Stimulated activated CD4-positive, alpha-beta T cell treated with anti-CD3 and anti-CD28 coated beads, Interleukin-15, amount 100 ng/mL, for 1 hour (primary cell): ENCODE measurements at places on chromosomes 7 and 10.

DNA sequence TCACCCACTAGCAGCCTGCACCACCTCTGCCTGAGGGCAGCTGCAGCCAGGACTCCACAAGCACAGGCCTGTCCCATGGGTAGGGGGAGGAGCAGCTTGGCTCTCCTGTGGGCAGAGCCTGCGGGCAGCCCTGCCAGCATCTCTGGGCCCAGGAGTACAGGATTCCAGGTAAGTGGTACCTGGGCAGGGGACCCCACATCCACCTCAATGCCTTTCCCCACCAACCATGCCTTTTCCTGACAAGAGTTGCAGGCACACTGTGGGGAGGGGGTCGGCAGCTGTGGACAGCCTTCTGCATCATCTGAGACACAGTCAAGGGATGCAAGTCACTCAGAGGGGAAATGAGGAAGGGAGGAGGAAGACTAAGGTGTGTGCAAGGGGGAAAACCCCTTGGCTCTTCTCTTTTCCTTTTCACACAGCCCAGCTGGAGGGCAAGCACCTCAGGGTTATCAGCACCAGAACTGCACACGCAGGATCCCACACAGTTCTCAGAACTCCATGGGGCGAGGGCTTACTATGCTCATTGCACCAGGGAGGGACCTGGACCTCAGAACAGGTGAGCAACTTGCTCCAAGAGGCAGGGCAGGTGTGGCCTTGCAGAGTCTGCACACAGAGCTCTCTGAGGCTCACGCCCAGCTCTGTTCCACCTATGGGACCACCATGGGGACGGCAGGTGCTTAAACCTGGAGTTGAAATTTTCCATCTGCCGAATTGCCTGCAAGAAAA lies 16.5 kb upstream of the ANTXRL start:
- no peak for DNase-seq

DNA sequence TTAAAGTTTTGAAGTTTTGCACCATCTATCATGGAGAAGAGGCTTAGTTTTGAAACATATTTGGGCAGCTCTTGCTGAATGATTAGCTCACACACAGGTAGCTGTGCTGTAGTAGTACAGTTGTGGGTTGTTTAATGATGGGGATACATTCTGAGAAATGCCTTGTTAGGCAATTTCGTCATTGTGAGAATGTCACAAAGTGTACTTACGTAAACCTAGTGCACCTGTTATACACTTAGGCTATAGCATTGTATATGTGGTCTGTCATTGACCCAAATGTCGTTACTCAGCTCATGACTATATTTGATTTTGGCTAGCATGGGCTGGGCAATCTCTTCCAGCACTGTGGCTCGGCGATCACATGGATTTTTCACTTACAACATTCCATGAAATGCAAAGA lies 247.2 kb upstream of the IGFBP3 start:
- DNase-seq, result no peak

GRCh38 chr10:115818012-115818411 lies 455.0 kb downstream of the GFRA1 start:
- DNase-seq, result no peak

- no peak for DNase-seq
Observed at GRCh38 chr10:121217331-121217730, 366.2 kb downstream of the WDR11 start.

DNA sequence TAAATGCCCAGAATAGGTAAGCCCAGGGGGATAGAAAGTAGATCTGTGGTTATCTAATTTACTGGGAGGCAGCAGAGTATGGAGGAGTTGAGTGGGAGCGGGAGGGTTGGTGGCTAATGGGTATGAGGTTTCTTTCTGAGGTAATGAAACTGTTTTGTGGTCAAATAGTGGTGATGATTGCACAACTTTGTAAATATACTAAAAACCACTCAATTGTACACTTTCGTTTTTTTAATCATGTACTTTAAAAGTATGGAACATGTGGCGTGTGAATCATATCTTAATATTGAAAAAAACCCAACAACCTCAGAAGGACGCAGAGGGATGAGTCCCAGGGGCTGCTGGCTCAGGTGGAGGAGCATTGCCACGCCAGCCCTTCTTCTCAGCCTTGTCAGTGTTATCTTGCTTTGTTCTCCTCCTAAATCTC lies 118.1 kb downstream of the WDR11 start:
- no peak for DNase-seq

DNA sequence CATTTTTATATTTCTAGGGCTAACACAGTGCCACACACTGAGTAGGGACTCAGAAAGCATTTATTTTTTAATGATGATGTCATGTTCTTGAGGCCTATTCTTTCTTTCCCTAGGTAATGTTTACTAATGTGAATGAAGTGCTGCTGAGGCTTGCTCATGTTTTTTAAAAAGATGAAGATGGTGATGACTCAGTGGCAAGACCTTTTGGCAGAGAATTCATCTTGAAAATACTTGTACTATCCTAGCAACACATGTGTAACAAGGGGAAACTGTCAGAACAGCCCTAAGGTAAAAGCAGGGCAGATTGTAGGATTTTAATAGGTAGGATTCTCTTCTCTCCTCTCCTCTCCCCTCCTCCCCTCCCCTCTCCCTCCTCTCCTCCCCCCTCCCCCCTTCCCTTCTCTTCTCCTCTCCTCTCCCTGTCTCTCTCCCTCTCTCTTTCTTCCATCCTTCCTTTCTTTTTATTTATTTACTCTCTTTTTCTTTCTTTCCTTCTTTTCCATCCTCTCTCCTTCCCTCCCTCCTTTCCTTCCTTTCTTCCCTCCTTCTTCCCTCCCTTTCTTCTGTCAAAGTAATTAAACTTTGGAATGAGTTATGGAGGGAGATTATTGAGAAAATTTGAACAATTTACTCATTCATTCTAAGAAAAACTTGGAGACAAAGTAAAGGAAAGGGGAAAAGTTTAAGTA lies 75.3 kb downstream of the ZNF92 start:
- no peak for DNase-seq

DNA sequence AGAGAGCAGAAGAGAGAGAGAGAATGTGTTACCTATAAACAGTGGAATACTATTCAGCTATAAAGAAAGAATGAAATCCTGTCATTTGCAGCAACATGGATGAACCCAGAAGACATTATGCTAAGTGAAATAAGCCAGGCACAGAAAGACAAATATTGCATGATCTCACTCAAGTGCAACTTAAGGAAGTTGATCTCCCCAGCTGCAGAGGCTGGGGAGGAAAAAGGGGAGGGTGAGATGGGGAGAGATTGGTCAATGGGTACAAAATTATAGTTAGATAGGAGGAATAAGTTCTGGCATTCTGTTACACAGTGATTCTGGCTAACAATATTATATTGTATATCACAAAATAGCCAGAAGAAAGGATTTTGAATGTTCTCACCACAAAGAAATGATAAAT lies 11.2 kb upstream of the JAZF1 start:
- no peak for DNase-seq

DNA sequence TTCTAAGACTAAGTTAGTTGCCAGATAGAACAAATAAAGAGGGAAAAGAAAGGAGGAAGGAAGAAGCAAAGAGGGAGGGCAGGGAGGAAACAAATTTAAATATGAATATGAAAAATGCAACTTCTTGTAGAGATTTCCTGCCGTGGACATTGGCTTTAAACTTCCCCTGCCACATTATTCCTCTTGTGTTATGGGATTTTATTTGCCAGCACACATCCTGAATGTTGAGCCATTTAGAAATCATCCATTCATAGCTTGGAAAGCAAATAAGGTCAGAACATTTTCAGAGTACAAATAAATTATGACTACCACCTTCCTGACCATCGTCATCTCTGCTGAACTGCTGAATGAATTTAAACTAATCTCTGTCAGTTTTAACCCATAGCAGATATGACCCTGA lies 911.9 kb upstream of the LRRN3 start:
- no peak for DNase-seq

- DNase-seq, result no peak
Observed at GRCh38 chr10:111973306-111973705, 210.3 kb downstream of the GPAM start.

- no peak for DNase-seq
Observed at GRCh38 chr7:11336432-11336831, 362.8 kb downstream of the PHF14 start.

DNA sequence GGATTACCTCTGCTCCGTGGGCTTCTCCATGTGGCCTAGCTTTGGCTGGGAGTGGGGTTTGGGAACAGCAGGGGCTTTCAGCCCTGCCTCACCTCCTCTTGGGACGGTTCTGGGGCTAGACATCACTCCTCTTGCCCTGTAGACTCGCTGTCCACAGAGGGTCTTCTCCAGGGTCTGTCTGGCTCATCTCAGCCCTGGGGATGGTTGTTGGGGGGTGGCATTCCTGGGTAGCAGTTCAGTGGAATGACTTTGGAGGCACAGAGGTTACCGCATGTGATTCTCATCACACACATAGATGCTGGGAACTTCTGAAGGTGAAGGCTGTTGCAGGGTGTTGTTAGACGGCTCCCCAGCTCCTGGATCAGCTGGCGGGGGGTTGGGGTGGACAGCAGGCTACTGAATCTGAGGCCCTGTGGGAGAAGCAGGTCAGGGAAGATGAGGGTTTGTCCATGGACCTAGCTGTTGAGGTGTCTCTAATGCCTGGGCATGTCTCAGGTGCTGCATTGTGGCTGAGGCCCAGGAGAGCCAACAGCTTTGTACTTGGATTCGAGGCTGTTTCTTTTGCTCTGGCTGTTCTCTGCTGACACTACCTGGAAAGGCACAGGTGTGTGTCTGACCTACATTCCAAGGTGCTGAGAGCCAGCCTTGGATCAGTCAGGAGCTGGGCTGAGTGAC lies 23.8 kb downstream of the RAMP3 start:
- no peak for DNase-seq
